PC-3 (cell line): ENCODE measurements at places on chromosomes 6 and 20.

DNA sequence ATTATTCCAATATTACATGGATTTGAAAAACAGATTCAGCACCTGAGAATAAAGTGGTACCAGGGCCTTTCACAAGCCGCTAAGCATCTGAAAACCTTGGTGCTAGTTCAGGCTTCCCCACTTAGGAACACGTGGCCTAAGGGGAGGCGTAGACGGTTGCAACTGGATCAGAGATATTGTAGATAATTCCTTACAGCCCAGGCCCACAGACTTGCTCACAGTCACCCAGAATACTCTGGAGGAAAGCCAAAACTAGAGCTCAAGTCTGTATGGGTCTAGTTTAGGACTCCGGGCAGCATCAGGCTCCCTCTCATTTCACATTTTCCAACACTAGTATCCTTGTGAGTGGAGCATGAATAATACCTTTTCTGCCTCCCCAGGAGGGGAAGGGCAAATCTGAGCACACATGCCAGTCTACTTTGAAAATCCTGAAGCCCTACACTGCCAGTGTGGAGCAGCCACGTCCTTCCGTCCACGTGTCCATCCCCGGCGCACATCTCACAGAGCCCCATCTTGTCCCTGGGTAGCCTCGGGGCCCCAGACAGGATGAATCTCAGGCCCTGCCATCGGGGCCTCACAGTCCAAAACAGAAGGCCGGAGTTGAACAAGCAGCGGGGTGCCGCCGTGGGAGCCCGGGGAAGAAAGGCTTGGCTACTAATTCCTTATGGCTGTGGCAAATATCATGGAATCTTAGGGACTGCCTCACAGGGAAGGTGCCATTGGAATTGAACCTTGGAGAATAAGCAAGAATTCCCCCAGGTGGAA lies 299.3 kb downstream of the NRN1 start:
- no peak for DNase-seq

DNA sequence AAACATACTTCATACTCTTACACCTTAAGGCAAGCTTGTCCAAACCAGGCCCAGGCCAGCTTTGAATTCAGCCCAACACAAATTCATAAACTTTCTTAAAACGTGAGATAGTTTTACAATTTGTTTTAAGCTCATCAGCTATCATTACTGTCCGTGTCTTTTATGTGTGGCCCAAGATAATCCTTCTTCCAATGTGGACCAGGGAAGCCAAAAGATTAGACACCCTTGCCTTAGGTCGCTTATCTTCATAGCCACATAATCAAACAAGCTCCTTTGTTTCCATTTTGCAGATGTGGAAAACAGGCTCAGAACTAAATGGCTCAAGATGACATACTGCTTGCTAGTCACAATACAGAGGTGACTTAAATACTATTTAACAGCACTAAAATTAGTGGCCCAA lies 6.0 kb downstream of the SALL4 start:
- DNase-seq = no peak

GRCh38 chr6:125945378-125946141 lies 11.0 kb upstream of the HINT3 start:
- no peak for DNase-seq

GRCh38 chr6:89205819-89206218 lies 11.3 kb downstream of the GABRR1 start:
- DNase-seq = no peak

- peak; percentile 18 for DNase-seq
Observed at GRCh38 chr6:49299279-49299678, 163.8 kb downstream of the MMUT start.
